ENCODE measurements at places on chromosomes 13 and 19.

DNA sequence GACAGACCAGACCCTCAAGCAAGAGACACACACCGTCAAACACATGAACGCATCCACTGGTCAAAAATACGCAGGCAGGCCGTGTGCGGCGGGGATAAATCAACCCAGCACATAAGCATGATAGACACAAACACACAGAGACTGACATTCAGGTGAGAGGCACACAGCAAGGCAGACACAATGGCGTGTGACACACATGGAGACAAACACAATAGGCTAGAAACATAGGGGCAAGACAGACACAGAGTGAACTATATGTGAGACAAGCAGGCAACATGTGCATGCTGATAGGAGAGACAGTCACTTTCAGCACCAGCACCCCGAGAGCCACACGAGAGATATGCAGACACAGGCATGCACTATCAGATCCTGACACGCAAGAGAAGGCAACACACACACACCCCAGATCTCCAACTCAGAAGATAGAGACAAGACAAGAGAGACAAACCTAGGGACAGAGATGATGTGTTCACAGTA lies 6.9 kb upstream of the JUNB start:
- DNase-seq = no peak

DNA sequence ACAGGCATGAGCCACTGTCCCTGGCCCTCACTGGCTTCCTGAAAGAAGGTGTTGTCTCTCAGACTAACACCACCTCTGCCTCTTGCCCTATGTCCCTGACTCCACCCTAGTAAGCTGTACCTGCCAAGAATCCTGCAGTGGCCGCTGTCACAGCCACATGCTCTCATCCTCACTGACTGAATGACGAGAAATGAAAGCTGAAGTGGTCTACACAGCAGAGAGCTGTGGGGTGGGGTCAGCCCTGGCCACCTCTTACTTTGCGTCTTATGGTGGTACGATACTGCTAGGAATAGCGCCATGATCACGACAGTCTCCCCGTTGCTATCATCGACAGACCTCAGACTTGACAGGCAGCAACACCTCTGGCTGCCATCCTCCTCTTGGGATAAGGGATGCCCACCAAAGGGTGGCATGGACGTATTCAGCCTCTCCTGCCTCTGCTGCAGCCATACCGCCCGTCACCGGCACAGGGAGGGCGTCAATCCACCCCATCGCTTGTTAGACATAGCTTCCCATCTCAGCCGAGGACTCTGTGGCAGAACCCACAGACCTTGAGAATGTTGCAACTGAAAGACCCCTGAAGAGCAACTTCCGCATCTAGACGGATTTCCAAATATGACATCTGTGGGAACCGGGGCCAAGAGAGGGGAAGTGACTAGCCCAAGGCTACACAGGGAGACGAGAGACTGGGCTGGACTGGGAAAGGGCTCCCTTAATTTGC lies 809 bp downstream of the MYO1F start:
- DNase-seq = no peak

GRCh38 chr19:43780706-43781525 lies at the start of gene KCNN4:
Gene KCNN4 (minus strand): TSS chr19:43780973. CDS start chr19:43780861, 112 bp downstream.
- DNase-seq = peak; percentile 70

- DNase-seq = no peak
Measured at GRCh38 chr19:35253316-35254286, 4.8 kb downstream of the LSR start.

DNA sequence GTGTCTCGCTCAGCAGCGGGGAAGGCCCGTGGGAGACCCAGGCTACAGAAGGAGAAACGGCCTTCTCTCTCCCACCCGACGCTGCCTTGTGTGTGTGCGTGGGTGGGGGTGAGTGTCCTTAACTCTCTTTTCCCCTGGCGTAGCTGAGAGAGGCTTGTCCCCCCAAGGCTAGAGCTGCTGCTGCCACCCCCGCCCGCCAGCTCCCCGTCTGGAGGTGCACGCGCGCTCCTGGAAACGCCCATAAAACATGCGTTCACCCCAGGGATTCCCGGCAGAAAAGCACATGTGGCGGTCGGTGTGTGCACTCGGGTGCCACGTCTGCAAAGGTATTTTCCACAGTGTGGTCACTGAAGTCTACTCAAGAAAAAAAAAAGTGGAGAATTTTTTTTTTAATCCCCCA lies 36.1 kb downstream of the GADD45B start:
- no peak for DNase-seq
